Activated naive CD8-positive, alpha-beta T cell treated with anti-CD3 and anti-CD28 coated beads for 36 hours (primary cell): ENCODE measurements at places on chromosomes 7 and 10.
A peak's percentile ranks its signal among the peaks of the same experiment; 100 is the strongest.

- DNase-seq = no peak
These were observed 294.2 kb upstream of the ZMIZ1 start for GRCh38 chr10:78774614-78774998.

DNA sequence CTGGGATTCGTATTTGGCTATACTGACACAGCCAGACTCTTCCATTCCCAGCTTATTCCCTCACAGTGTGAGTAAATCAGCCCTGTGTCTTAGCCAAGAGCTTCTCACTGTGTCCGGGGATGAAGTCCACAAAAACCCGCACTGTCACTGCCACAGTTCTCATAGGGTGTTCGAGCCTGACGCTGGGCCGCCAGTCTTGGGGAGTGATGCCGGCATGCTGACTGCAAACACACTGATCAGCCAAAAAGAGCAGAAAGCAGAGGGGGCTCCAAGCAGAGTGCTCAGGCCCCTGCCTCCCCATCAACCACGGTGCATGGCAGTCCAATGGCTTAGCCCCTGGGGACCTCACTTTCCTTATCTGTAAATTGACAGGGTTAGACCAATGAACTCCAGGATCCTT is 36.7 kb downstream of the C10orf143 start:
- no peak for DNase-seq

DNA sequence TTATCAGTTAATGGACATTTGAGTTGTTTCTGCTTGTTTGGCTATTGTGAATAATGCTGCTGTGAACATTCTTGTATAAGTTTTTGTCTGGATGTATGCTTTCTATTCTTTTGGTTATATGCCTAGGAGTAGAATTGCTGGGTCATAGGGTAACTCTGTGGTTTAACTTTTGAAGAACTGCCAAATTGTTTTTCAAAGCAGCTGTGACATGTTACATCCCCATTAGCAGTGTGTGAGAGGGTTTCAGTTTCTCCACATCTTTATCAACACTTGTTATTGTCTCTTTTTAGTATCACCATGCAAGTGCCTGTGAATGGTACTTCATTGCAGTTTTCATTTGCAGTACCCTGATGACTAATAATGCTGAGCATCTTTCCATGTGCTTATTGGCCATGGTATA is 2.1 kb upstream of the NDUFB8 start:
- no peak for DNase-seq

GRCh38 chr7:117872561-117873309 is 506 bp downstream of the CTTNBP2 start:
- DNase-seq = no peak

GRCh38 chr7:80529362-80529761 is 17.5 kb upstream of the GNAT3 start:
- DNase-seq = no peak

DNA sequence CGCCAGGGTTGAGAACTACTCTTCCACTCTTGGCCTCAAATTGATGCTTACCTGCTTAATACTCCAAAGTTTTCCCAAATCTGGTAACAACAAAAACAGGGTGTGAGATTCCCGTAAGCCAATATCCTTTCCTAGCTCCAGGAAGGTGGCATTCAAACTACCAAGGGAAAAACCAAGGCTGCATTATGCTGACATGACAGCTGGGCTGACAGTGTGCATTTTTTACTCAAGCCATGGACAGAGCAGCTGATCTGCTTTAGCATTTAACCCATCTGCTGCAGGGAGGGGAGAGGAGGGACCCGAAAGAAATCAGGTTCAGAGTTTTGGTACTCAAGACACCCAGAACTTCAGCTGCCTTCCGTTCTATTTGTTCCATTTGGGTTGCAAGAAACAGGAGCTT is 49.8 kb upstream of the RAPGEF5 start:
- no peak for DNase-seq

GRCh38 chr10:97358781-97359180 is 24.3 kb upstream of the FRAT2 start:
- no peak for DNase-seq

DNA sequence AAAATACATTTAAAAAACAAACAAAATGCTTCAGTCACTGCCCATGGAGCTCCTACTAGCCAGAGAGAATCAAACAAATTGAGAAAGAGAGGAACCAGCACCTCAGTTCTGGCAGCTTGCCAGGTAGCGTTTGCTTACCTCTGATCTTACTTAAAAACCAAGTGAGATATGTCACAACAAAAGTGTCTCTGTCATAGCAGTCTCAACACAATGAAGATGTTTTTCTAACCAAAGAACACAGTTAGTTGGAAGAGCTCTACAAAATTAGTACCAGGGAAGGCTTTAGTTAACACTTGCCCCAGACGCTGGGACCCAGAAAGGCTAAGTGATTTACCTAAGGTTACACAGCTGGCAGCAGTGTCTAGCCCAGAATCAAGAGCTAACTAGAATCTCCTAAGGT is 3.4 kb downstream of the DOCK4 start:
- DNase-seq = no peak

DNA sequence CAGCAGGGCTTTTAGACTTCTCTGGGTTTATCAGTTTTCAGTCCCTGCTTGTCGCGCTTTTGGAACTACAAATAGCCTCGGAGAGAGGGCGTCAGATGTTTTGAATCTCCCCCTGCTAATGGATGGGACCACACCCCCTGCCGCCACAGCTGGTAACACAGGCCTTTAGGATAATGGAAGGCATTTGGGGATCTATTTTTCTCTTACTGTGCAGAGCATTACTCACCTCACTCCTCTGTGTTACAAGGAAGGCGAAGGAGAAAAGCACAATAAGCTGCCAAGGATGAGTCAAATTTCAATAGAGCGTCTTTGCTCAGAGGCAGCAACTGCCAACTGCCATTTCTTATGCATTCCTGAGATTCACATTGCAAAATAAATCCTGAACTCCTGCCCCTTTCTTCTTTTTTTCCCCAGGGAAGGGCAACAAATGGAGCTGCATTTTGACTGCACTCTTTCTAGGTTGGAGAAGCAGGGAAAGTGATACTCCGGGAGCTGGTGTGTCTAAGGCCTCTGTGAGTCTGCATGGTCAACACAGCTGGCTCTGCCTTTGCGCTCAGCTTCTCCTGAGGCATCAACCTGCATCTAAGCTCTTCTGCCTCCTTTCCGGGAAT is 31.5 kb upstream of the SMNDC1 start:
- no peak for DNase-seq

- no peak for DNase-seq
These were observed 35.3 kb downstream of the IL15RA start for GRCh38 chr10:5942001-5942400.

DNA sequence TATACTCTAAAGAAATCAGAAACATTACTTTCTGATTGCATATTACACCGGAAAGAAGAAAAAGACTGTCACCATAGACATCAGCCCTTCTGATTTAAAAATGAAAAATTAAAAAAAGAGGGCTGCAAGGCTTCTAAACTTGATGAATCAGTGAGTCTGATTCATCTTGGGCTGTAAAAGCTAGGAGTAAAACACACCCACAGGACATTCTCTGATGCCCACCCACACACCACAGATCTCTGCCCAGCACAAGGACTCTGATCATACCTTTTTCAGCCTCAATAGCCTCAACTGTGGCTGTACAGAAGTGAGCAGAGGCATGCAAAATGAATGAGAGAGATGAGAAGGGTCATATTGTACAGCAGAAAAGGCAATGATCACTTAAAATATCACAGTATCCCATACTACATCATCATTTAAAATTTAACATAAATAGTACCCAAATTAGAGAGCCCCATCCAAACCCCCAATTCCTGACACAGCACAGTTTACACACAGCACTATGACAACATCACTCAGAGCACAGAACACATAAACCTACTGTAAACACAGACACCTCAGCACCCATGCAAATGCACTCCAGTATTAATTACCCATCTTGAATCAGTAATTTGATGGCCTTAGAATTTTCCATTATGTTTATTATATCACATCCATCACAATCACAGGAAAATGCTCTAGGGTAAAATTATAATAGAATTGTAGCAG is 6.4 kb upstream of the MSS51 start:
- DNase-seq = no peak

- no peak for DNase-seq
These were observed 107.3 kb downstream of the SMURF1 start for GRCh38 chr7:99036546-99037111.

- DNase-seq = no peak
These were observed 114.0 kb downstream of the TACC2 start for GRCh38 chr10:122102869-122103525.

DNA sequence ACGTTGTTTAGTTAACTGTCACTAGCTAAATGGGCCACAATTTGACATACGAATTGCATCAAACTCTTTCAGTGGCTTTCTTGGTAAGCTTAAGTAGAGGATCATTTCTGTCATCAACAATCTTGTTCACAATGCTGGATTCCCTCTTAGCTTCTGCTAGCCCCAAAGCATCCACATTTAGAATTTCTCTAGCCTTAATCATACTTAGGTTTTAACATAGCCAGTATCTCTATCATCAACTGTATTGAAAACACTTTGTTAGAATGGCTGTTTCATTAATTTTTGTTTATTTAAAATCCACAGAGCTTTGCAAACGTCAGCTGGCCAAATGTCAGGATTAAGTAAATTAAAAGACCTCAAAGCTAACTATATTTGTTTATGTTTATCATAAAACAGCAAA is 41.1 kb downstream of the ABRAXAS2 start:
- no peak for DNase-seq

- DNase-seq = no peak
These were observed 51.7 kb downstream of the LAMB1 start for GRCh38 chr7:107951172-107951787.

DNA sequence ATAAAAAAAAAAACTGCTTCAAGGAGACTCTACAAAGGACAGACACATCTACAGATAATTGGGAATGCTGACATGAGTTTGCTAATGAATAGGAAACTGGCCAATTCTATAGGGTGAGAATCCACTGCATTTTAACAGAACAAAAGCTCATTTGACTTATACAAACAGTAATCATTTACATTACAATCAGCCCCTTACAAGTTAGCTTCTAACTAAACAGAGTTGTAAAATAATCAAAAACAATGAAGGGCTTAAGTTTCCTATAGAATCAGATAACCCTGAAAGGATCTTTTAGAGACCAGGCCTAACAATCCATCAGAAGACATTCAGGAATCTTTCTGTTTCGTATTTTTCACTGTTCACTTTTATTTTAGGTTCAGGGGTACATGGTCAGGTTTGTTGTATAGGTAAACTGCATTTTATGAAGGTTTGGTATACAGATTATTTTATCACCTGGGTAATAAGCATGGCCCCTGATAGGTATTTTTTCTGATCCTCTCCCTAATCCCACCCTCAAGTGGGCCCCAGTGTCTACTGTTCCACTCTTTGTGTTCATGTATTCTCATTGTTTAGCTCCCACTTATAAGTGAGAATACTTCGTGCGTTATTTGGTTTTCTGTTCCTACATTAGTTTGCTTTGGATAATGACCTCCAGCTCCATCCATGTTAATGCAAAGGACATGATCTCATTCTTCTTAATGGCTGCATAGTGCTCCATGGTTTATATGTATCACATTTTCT is 131.3 kb upstream of the NOBOX start:
- DNase-seq = no peak

GRCh38 chr7:92131764-92132330 is 2.4 kb downstream of the CYP51A1 start:
- DNase-seq = no peak

- DNase-seq = no peak
These were observed 31.5 kb downstream of the BLVRA start for GRCh38 chr7:43790006-43790405.

GRCh38 chr7:94654783-94655125 is 1.2 kb downstream of the SGCE start:
- no peak for DNase-seq

GRCh38 chr7:26100406-26101339 is 51.3 kb upstream of the NFE2L3 start:
- no peak for DNase-seq

DNA sequence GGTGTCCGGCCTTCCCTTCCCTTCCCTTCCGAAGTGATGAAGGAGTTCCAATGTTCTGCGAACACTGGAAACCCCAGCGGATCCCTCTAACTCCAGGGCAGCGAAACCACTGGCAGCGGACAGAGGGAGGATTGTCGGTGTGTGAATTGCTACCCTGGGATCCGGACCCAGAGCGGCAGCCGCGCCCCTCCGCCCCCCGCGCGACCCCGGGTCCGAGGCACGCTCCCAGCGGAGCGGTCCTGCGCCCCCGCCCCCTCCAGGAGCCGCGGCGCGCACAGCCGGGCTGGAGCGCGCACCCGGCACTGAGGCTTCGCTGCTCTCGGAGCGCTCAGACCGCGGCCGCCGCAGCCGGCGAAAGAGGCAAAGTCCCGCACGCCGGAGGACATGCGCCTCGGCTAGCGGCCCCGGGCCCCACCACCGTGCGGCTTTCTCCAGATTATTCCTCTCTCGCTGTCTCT is at the start of gene PTPRZ1:
Gene PTPRZ1, plus strand, starts transcription at position 331 of the 458 bp plus-strand sequence. CDS start 339 bp downstream, outside the sequence.
- peak; percentile 2 for DNase-seq

DNA sequence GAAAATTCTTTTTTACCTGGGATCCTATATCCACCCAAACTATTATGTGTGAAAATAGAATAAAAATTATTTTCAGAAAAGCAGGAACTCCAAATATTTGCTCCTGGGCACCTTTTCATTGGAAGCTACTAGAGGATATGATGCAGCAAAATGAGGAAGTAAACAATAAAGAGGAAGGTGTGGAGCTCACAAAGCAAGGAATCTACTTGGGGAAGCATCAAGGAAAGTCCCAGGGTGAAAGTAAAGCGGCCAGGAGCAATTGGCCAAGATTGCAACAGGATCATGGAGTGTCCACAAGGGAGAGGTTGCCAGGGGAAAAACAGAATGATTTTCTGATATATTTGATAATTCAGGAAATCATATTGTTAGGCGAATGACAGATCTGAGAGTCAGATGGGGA is 80.8 kb downstream of the CARD11 start:
- no peak for DNase-seq

GRCh38 chr10:19283285-19283684 is 234.7 kb downstream of the MALRD1 start:
- DNase-seq = no peak

DNA sequence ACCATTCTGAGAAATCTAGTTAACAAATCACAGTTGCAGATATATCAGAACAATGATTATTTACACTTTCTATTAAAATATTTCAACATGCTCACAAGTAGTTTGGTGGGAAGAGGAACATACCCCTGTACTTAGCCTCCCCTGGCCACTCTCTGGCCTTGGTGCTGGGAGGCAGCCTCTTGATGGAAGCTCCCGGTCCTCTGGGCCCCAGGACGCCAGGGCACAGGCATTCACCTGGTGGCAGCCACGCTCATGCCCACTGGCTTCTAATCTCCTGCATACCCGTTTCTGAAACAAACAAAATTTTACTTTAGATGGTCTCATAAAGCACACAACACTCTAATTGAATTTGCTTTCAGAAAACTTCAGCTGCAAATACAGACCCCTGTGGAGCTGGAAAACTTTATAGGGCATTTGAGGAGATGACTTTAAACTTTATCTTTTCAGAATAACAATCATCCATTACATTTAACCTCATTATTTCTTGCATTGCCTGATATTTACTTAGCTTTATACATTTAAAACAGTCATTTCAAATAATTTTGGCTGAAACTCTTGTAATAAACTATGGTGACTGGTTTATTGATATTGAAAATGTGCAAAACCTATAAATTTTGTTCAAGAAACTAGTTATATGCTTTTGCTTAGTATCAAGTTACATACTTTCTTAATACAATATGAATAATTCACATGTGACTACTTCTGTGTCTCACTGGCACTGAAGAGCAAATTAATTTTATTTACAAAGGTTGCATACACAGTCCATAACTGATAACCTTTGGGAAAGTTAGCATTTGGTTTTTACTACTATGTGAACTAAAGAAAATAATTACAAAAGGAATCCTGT is 30.8 kb downstream of the C10orf143 start:
- no peak for DNase-seq

GRCh38 chr10:86064219-86064618 is 302.4 kb downstream of the GRID1 start:
- no peak for DNase-seq
